CD14-positive monocyte (primary cell): ENCODE measurements at places on chromosomes 7 and 10. TPM values are rescaled to one million over a fixed set of nuclear protein-coding genes. Genes with fewer than 3 reads are reported as not detected.

MYH16 gene
- polyA plus RNA-seq: not detected

JCAD gene
- polyA plus RNA-seq: not detected in 2 replicates

CDK5 gene
- polyA plus RNA-seq: 14.9 and 19.3 TPM in 2 replicates

SPOCK2 gene
- polyA plus RNA-seq: 0.45 TPM

TAS2R5 gene
- not detected for polyA plus RNA-seq

HOXA10 gene
- polyA plus RNA-seq: 0.09 and 0.36 TPM in 2 replicates

AASS gene
- polyA plus RNA-seq: not detected

MSMB gene
- not detected for polyA plus RNA-seq

FOXL3 gene
- not detected in 2 replicates for polyA plus RNA-seq

CPA2 gene
- polyA plus RNA-seq: not detected

GLI3 gene
- polyA plus RNA-seq: not detected in 2 replicates

ZCCHC24 gene
- polyA plus RNA-seq: 4.0 TPM

ZNF239 gene
- polyA plus RNA-seq: 0.07 TPM in 1 of 2 replicates, not detected in the other

SFMBT2 gene
- polyA plus RNA-seq: 5.0 and 10.9 TPM in 2 replicates

GRCh38 chr7:50660830-50661175 lies 95.6 kb upstream of the DDC start:
- DNase-seq: no peak

- no peak for DNase-seq
Observed at GRCh38 chr7:74009719-74010118, 18.3 kb upstream of the ELN start.

- DNase-seq: peak; percentile 81
Observed at GRCh38 chr10:124728071-124728829, 15.9 kb downstream of the FAM53B start.

- no peak for DNase-seq
Observed at GRCh38 chr7:36994456-36995112, 270.3 kb upstream of the AOAH start.

DNA sequence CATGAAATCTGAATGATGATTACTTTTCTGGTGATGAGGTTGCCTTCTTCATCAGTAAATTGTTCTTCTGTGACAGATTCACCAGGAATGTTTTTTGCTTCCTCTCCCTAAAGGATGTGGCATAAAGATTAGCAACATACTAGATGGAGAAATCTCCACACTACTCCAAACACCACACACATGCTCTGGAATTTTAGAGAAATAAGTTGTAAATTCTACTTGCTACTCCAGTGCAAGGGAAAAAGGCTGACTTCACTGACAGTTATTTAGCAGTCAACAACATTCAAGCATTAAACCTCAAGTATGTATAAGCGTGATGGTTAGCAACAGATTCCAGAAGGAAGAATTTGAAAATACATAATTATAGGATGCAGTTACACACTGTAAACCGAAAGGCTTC lies 137.9 kb upstream of the CCDC6 start:
- DNase-seq: no peak

GRCh38 chr7:11207565-11207964 lies 233.9 kb downstream of the PHF14 start:
- no peak for DNase-seq

DNA sequence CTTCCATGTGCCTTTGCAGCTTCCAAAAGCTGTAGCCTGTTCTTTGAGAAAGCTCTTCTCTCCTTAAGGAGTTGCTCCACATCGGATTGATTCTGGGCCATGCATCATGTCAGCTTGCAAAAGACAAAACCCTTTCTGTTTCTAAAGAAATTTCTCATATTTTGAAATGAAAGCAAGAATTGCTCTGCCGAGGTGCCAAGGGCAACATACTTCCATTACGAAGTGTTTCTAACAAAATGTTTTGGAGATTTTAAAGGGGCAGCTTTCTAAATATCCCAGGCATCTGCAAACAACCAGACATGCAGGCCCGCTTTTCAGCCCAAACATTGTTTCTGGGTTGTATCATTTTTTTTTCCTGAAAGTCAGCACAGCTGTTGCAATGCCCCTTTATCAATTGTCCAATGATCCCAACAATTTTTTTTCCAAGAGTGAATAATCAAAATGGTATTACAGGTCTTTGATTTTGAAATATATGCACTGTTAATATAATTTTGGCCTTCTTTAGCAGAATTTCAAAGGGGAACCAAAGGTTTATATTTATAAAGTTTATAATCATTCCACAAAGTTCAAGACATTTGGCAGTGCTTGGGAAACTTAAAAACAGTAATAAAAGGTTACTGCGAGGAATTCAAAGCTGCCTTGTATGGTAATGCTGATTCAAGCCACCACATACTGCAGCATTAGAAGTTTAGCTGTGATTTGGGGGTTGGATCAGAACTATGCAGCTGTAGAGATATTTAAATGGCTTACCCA lies 61.0 kb downstream of the TES start:
- DNase-seq: no peak

- no peak for DNase-seq
Observed at GRCh38 chr7:92685136-92686042, 95.2 kb upstream of the FAM133B start.

- no peak for DNase-seq
Observed at GRCh38 chr10:60828489-60828852, 50.2 kb downstream of the CDK1 start.

DNA sequence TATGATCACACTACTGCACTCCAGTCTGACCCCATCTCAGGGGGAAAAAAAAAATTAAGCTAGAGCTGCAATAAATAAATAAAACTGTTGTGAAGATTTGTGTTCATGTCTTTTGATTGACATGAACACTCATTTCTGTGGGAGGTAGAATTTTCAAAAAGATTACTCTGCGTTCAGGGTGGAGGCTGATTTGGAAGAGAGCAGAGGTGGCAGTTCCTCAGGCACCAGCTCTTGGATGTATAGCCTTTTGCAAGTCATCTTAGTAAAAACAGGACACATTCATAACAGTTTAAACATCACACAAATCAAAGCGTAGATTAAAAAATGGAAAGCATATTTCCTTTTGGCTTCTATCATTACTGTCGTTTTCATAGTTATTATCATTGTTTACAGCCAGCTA lies 243.5 kb upstream of the LRGUK start:
- DNase-seq: no peak

DNA sequence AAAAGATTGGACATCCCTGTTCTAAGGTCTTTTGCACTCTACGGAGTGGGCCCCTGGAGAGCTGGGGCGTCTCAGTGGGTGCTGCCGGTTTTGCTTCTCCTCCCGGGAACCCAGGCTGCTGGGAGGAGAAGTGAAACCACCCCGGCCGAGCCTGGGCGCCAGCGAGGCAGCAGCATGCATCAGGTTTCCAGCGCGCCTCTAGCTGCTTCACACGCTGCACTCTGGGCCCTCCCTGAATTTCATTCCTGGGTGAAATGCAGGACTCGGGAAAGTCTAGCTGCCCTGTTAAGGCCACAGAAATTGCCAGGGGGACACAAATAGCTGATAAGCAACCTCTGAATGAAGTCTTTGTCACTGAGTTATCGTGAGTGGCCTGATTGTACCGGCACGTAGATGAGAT lies 127.4 kb downstream of the TRRAP start:
- DNase-seq: no peak

- no peak for DNase-seq
Observed at GRCh38 chr7:115198143-115198542, 276.2 kb downstream of the MDFIC start.

GRCh38 chr10:125562737-125563136 lies 120.2 kb downstream of the TEX36 start:
- no peak for DNase-seq

- DNase-seq: no peak
Observed at GRCh38 chr7:136359333-136359903, 382.3 kb upstream of the MTPN start.

GRCh38 chr10:121698336-121698735 lies 100.1 kb upstream of the FGFR2 start:
- no peak for DNase-seq

DNA sequence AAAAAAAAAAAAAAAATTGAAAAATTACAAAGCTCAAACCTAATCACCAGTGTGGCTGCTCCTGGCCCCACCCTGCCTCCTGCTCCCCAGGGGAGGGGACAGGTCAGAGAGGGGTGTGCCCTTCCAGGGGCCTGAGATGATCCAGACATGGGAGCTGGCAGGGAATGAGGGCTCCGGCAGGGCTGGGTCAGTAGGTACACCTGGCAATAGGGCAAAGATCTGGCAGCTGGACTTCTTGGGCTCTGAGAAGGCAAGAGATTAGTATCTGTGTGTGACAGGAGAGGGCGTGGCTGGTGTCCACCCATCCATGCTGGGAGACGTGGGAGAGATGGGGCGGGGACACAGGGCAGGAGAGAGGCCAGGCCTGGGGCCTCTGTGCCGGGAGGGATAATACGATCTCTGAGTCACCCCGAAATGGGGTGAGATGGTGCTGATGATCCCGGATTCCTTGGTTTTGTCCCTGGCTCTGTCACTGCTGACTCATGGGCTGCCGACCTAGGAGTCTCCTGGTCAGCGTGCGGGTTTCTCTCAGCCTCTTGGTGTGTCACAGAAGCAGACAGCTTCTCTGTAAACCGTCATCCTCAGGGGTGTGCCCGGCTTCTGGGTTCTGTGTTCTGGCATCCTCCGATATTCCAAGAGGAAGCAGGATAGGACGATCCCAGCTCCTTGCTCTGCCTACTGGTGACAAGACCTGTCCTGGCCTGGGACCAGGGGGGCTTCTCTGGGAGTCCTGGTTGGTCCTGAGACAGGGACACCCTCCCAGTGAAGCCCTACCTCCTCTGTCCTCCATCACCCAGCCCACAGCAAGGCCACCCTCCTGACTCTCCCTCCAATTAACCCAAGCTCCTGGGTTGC lies 8.2 kb upstream of the CLDN4 start:
- DNase-seq: no peak

- no peak for DNase-seq
Observed at GRCh38 chr7:80303315-80303714, 168.7 kb downstream of the GNAI1 start.

GRCh38 chr7:24756545-24757352 lies 515 bp downstream of the GSDME start:
- DNase-seq: peak; percentile 23
